ENCODE measurements at places on chromosomes 2 and 18.

DNA sequence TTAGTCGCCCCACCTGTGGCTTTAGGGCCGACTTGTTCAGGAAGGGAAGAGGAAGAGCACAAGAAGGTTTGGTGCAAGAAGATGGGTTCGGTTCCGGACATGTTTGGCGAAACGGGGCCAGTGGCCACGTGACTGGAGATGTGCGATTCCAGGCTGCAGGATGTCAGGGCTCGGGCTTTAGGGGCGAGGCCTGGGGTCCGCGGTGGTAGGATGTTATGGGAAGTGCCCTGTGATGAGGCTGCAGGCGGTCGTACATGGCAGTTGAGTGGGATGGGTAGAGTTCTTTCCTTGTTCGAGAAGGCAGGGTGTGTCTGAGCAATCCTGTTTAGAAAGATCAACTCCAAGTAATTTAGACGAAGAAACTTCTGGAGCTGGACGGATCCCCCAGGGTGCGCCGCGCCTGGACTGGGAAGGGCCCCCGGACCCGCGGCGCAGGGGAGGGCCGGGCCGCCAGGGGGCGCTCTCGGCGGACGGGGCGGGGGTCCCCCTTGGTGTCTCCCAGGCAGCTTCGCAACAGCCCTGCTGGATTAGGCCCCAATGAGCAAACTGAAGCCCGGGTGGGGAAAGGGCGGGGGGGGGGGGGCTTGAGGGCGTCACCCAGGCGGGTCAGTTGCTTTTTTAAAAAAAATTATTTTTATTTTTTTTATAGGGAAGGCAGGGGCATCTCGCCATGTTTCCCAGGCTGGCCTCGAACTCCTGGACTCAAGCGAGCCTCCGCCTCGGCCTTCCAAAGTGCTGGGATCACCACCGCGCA lies 17.2 kb upstream of the SDC1 start:
- DNase-seq, result no peak

DNA sequence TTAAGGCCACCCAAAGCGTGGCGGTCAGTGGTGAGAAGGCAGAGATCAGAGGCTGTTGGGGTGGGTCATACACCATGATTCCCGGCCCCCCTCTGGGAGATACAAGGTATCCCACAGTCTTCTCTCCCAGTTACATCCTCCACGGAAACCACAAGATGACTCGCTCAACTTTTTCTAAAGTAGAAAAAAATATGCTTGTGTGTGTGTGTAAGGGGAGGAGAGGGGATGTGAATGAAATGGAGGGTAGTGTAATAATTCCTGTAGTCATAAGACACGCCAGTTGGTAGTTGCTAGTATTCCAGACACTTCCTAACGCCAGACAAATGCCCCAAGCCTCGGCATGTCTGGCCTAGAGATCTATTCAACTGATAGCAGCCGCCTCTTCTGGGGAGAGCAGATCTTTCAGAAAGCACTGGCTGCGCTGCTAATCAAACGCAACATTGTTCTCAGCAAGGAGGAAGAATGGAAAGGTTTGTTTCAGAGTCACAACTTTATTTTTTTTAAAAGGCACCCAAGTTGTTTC lies 143.5 kb downstream of the TGIF1 start:
- DNase-seq, result no peak

DNA sequence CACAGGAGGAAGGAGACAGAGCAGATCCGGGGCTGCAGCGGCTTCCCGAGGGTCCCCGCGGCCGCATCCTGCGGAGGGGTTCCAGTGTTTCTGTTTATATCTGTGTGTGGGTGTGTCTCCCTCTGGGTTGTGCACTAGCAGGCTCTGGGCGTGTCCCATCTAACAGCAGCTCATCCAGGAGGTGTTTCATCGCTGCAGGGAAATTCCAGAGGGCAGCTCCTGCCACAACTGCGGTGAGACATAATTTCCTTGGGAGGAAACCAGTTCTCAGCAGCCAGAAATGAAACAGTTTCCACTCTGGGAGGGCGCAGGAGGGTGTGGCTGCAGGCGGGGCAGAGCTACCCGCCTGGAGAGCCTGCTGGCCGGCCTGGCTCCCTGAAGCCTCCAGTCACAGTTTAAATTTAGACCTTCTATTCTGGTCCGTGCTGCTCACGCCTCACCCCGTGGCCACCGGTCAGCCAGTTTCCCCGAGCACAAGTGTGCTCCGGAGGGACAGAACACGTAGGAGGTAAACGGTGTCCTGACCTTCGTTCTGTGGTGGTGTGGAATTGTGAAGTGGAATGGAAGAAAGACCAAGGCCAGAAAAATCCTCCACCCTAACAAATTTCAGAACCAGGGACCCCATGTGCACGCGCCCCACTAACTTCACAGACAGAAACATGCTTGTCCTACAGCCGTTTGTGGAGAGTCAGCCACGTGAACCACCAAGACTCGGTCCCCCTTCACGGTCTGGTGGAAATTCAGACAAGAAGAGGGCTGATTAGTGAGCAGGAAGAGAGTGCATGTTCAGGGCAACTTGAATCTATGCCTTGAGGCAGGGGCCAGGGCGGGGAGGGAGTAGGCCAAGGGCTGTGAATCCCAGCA lies 50.2 kb downstream of the TEX44 start:
- DNase-seq, result peak; percentile 95

GRCh38 chr2:219178377-219179175 lies 501 bp downstream of the RETREG2 start:
- DNase-seq, result no peak

GRCh38 chr18:53682796-53683195 lies 541.7 kb downstream of the MBD2 start:
- no peak for DNase-seq

DNA sequence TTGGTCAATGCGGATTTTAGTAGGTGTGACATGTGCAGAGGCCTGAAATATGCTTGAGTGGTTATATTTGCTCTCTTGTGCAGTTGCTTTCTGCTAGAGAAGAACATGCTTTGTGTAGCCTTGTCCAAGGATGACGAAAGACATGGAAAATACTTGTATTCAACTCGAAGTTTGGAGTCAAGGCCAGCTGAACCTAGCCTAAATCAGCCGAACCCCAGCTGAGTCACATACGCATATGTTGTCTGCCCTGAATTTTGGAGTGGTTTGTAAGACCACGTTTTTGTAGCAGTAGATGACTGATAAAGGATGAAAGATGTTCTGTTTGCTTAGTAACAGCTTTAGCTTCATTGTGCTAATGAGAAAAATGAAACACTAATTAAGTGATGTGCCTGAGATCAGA lies 22.5 kb upstream of the SPAG16 start:
- DNase-seq, result no peak

GRCh38 chr2:197506658-197507057 lies 6.5 kb downstream of the HSPE1 start:
- DNase-seq, result no peak

All from GM04504 (cell line).